Right kidney (tissue), 9 donors: ENCODE measurements at places on chromosomes 6 and 20.

DNA sequence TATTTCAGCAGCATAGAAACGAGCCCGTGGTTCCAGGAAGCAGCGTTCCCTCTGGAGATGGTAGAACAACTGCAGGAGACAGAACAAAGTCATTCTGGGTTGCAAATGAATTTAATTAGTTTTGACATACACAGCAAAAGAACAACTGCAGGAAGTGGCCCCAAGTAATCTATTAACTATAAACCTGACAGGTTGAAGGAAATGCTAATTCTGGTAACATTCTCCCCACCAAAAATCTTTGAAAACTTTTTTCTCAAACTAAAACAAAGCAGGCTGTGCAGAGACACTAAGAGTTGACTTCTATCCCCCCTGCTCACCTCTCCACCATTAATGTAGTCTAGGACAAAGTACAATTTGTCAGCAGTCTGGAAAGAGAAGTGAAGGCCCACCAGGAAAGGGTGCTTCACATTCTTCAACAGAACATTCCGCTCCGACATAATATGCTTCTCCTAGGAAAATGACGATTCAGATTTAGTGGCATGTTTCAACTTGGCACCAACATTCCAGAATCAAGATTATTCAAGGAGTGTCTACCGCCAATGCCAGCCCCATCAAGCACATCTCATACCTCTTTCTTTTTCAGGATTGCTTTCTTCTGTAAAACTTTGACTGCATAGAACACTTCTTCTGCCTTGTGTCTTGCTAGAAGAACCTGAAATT is 120.4 kb upstream of the SLC2A12 start:
- DNase-seq, result no peak

DNA sequence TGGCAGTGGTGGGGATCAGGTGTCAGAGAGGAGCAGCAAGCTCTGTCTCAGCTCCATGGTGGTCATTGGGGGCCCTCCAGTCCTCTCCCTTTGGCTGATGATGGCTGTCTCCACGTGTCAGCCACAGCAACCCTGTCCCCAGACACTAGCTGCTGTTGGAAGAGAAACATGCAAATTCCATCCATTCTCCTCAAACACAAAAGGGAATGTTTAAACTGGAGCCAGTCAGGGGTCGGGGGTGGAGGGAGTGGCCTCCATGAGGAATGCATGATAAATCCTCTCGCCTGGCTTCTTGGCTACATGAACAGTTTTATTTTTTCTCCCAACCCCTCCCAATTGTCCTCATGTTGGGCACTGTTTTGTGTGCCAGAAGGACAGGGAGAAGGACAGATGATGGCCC is 86.4 kb downstream of the EDN3 start:
- no peak for DNase-seq

- no peak for DNase-seq
Measured at GRCh38 chr6:28563430-28564095, 37.9 kb downstream of the GPX5 start.

DNA sequence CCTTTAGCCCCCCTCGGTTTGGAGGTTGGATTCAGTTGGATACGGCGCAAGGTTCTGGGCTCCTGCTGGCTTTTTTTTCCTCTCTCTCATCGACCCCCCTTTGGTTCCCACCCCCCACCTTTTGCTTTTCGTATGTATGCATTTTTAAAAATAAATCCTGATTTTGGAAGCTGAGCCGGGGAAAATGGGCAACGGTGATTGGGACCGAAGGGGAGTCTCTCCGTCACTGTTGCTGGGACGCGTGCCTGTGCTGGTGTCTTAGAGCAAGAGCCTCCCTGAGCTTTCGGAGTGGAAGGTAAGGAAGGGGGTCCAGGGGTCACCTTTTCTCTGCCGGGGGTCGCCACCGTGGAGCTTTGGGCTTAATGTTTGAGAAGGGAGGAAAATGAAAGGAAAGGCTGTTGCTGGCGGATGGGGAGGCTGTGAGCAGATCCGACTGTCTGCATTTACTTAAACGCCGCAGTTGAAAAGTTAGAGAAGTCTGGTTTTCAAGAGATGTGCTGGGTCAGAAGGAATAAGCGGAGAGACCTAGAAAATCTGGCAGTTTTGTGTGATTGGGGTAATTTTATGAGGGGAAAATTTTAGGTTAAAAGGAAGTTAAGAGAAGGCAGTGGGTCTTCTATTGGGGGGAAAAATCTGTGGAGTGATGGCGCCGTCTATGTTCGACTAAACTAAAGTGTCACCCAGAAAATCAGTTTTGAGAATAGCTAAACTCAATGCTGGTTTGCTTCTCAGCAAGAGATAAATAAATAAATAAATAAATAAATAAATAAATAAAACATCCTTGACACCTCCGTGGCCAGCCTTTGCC is 828 bp downstream of the ADGRB3 start:
- DNase-seq, result peak; percentile 79

GRCh38 chr20:58930496-58930895 is 50.6 kb upstream of the NELFCD start:
- no peak for DNase-seq

- no peak for DNase-seq
Measured at GRCh38 chr20:32364554-32365208, 6.5 kb downstream of the ASXL1 start.

DNA sequence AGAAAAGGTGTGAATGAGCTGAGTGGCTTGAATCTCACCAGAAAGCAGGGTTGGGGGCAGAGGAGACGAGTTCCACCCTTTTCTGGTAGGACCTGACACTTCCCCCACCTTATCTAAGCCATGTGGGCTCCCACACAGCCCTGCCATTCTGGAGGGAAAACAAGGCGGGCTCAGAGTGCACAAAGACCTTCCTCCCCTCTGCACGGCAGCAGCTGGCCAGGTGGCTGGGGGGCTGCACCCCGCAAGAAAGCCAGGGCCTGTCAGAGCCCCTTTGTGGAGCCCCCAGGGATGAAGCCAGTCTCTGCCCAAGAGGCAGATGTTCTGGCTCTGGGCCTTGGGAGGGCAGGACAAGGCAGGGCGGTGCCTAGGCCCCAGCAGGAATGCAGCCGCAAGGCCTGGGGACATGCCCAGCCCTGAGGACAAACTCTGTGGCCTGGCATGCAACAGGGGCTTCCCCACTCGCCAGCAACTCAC is 48.4 kb upstream of the DSN1 start:
- DNase-seq, result no peak

DNA sequence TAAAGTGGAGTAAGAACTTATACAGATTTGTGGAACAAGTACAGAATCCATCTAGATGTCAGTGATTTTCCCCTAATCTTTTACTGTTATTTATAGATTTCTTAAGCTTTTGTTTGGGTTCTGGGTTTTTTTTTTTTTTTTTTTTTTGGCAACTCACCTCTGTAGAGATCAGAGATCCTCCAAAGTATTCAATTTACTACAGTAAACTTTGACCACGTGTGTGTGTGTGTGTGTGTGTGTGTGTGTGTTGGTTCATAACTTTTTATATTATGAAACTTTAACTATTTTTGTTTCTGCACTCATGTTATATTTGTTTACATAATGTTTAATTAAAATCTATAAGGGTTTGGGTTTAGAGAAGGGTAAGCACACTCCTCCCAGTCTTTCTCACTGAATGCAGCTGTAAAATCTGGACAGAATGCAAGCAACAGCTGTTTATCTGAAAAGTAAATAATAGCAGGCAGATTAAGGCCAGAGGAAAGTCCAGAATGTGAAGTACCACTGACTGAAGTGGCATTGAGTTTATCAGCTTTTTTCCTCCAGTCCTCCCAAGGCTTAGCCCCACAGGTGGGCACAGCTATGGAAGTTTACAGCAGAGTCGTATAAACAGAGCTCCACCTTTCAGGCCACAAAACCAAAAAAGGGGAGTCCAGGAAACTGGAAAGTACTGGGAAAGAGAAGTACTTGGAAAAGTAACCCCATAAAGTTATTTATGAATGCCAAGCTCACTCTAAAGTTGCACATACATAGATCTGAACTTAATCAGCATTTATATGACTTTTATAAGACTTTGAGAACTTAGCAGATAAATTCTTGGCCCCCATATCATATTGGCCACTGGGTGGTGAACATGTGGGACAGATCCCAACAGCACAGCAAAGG is 43.0 kb upstream of the CD2AP start:
- DNase-seq, result no peak

DNA sequence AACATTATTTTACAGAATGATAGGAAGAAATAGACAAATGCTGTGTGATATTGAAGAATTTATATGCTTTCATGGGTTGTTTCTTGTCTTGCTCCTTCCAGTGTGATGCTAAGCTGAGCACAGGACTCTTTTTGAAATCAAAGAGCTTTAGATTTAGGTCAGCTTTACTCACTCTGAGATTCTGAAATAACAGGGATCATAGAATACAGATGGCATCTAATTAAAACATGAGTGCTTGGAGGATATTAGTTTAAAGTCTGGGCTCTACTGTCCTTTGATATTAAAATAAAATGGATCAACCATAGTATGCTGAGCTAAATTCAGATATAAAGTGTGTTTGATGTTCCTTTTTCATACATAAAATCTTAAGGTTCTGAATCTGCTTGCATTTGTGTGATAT is 29.6 kb downstream of the MLIP start:
- no peak for DNase-seq

GRCh38 chr20:48785801-48786200 is 42.0 kb downstream of the PREX1 start:
- DNase-seq, result no peak

GRCh38 chr20:44495802-44496481 is 20.3 kb downstream of the TTPAL start:
- no peak for DNase-seq

GRCh38 chr6:143112084-143112768 is 51.5 kb downstream of the AIG1 start:
- DNase-seq, result no peak

- no peak for DNase-seq
Measured at GRCh38 chr20:17796091-17796563, 96.4 kb downstream of the BANF2 start.

GRCh38 chr20:15645816-15646215 is 927.4 kb downstream of the KIF16B start:
- DNase-seq, result no peak

DNA sequence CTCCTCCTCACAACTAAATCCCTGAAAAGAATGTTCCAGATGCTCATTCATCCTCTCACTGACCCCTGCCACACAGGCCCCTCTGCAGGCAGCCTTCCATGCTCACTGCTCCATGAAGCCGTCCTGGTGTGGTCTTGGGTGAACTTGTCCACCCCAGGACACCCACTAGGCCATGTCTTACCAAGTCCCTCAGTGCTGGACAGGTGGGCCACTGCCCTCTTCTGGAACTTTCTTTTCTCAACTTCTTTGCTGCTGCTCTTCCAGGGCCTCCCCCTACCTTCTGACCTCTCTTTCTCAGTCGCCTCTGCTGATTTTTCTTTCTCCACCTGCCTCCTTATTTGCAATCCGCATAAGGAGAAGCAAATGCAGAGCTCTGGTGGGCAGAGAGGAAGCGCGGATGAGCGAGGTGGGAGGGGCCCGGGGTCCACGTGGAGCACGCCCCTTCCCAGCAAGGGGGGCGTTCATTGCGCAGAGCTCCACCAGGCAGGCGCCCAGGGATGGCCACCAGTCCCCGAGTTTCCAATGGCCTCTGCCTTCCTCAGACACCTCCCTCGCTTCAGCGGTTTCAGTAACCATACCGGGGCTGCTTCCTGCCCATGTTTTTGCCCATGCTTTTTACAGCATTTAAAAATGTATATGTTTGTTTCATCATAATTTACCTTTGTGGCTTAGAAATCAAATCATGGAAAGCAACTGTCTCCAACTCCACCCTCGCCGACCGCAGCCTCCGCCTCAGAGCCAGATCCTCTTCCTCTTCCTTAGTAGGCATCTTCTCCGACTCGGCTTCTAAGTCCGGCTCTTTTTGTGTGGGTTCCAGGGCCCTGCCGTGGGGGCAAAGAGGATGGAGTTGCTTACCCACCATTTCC is 129.6 kb downstream of the ZDHHC14 start:
- no peak for DNase-seq

DNA sequence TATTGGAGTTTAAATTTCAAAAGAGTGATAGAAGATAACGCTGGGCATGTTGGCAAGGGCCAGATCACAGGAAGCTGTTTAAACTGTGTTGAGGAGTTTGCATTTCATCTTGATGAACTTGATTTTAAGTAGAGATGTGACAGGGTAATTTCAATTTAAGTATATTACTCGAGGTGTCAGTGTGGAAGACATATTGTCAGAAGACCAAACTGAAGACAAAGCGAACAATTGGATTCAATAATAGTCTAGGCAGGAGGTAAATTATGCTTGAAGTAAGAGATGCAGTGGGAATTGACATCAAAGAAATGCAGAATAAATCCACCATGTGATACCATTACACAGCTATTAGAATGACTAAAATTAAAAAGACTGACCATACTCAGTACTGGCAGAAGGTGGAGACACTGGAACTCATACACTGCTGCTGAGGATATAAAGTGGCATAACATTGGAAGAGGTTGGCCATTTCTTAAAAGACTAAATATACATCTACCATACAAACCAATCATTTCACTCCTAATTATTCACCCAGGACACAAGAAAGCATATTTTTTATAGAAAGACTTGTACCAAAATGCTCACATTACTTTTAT is 240.8 kb downstream of the ARHGAP18 start:
- DNase-seq, result no peak

DNA sequence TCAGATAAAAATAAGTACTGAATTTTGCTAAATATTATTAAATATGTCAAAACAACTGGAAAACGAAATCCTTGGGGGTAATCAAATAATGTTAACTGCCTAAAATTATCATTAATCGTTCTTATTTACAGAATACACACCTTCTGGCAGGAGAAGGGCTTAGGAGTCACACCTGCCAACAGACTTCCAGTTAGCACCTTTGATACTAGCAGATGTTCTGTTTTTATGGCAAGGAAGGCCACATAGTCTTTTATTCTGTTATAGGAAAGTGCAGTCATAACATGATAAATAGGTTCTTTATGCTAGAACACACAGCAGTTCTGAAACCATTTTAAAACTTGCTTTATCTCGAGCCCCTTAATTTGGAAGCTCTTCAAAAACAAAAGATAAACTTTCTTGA is 464.1 kb downstream of the UTRN start:
- no peak for DNase-seq

DNA sequence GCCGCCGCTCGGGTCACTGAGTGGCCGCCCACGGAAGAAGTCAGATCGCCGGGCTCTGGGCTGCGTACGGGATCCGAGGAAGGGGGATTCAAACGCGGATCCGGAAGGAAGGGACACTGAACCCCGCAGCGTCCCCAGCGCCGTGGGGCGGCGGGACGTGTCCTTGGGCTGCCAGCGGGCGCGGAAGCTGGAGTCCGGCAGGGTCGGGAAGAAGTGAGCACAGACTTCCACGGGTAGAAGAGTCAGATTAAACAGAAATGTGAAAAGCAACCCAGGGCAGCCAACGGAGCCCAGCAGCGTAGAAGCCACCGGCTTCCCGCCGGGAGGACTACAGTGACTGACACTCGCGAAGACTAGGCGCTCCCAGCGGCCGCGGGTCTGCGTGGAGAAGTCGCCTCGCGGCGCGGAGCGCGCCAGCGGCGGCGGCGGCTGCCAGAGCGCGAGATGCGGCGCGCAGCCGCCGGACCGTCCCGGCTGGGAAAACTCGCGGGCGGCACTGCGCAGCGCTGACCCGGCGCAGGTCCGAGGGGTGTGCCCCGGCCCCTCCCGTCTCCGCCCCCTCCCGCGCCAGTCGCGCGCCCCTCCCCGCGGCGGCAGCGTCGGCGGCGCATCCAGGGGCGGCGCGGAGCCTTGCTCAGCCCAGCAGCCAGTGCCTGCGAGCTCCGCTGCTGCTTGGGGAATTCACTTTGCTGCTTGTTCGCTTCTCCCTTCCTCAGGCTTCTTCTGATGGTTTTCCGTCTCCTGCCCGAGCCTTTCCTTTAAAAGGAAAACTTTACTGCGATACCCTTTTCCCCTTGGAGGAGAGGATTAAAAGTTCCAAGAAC is at the start of gene SAMD5:
TSS of gene SAMD5 (plus strand) at position 649 of the 824 bp plus-strand sequence. CDS start 239 bp downstream, outside the sequence.
- peak; percentile 89 for DNase-seq

GRCh38 chr6:33317669-33318425 is at the start of gene ZBTB22:
Gene ZBTB22, minus strand, starts transcription at chr6:33317744. Its CDS starts 828 bp downstream, at chr6:33316916.
- peak; percentile 97 for DNase-seq
